Mesothelial cell of epicardium (in vitro differentiated cells): ENCODE measurements at places on chromosomes 2 and 18.
A peak's percentile ranks its signal among the peaks of the same experiment; 100 is the strongest.

DNA sequence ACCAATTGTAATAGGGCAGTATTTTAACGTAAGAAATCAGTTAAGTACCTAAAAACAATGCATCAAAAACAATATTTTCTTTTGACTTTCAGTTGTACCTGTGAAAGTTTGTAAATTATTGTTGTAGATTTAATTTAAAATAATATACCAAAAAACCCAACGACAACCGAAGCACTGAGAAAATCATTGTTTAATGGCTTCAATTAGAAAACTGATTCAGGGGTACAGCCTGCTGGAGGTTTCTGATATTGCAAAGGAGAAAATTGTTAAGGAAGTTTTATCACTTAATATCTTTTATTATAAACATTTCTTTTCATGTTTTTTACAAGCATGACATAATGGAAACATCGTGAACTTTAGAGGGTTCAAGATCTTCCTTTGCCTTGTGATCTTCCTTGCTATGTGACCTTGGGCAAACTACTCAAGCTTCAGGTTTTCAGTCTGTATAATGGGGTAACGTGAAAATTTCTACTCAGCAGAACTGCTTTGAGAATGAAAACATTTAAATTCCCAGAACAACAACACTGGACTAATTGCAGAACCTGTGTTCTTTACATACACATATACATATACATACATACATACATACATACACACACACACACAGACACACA, 76.3 kb upstream of the GLS start:
- DNase-seq, result no peak

DNA sequence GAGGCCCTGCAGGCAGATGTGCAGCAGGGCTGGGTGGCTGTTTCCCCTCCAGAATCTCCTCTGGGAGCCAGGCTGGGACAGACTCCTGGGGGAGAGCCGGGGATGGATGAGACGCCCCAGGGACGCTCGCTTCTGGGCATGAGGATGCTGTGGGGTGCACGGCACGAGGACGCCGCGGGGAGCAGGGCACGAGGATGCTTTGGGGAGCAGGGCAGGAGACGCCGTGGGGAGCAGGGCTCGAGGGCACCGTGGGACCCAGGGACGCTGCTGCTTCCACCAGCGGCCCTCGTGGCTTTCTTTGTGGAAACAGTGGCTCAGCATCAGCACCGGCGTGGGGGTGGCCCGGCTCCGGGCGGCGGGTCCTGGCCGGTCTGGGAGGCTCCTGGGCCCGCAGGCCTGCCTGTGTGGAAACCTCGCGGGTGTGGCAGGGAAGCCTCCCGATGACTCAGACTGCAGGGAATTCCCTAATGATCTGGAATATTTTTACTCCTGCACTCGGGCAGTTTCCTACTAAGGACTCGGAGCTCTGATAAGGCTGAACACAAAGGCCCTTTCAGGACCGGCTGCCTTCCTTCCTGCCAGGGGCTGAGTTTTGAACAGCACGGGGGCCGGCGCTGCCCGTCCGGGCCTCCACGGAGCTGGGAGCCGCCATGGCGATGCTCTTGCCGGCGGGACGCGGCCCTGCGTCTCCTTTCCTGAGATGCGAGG, 62.6 kb downstream of the NFATC1 start:
- no peak for DNase-seq

GRCh38 chr2:69663860-69664259, 20.3 kb upstream of the AAK1 start:
- no peak for DNase-seq

- DNase-seq, result no peak
Measured at GRCh38 chr2:57402755-57403154, 643.9 kb upstream of the VRK2 start.

GRCh38 chr2:208872591-208872990, 466.0 kb downstream of the PTH2R start:
- DNase-seq, result no peak

DNA sequence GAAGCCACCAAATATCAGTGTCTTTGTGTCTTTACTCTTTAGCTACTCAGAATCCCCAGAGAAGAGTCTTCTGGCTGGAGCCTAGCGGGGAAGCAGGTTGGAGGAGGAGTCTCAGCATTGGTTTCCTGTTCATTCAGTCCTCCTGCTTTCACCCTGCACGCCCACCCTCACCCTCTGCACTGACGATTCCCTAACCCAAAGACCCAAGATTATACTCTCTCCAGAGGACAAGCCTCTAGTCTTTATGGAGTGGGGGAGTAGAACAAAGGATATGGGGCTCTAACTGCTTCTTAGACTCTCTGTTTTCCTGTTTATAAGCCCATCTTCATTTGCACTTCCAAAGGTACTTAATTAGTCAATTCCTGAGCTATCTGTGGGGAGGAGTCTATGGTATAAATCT, 338.8 kb downstream of the AGPS start:
- DNase-seq, result no peak

DNA sequence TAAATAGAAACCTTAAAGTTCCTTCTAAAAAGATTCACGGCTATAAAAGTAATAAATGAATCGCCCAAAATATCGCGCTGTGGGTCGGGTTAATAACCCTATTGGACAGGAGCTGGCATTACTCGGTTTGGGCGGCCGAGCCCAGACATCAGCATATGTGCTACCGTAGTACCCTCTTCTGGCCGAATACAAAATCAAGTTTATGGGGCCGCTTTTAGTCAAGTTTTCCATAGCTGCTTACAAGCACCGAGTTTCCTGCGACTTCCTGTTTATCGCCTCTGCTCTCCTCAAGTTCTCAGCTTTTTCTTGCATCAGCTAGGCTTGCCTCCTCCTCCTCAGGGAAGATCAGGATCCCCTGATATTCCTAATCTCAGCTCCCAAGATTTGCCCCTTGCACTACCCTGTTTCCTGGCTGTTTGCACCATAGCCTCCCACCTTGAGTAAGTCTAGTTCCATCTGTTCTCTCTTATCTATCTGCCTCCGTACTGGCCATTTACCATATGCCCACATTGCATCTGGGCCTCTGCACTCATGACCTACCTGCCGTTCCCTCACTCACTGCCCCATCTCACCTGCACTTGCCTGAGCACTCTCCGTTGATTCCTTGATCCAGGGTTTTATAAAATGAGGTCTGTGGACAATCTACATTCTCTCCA, 56.1 kb downstream of the SLC35F5 start:
- DNase-seq, result no peak

- no peak for DNase-seq
Measured at GRCh38 chr2:131031431-131031841, 61.8 kb downstream of the FAM168B start.

DNA sequence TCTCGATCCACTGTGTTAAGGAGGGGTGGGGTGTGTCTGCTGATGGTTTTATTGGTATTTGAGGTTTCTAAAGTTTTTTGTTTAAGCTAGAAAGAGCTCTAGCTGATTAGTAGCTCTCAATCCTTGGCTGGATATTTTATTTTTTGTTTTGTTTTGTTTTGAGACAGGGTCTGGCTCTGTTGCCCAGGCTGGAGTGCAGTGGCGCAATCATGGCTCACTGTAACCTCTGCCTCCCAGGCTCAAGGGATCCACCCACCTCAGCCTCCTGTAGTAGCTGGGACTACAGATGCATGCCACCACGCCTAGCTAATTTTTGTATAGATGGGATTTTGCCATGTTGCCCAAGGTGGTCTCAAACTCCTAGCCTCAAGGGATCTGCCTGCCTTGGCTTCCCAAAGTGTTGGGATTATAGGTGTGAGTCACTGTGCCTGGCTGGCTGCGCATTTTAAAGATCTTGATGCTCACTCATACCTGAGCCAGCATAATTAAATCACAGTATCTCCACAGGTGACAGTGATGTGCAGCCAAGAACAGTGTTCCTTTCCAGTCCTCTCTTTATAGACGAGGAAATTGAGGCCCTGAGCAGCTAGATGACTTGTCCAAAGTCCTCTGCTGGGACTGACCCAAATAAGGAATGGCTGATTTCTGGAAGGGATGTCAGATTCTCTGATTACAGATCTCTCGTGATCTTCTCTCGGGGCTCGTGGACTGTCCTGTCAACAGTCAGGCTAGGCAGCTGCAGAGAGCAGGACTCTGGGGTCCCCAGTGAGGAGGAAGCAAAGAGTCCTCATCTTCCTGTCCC, 44.5 kb downstream of the SPTBN1 start:
- no peak for DNase-seq

- DNase-seq, result no peak
Measured at GRCh38 chr18:8496186-8496585, 113.1 kb upstream of the RAB12 start.

GRCh38 chr18:6382963-6383362, 31.7 kb downstream of the L3MBTL4 start:
- DNase-seq, result no peak

GRCh38 chr2:137942037-137942832, 22.0 kb upstream of the HNMT start:
- no peak for DNase-seq

DNA sequence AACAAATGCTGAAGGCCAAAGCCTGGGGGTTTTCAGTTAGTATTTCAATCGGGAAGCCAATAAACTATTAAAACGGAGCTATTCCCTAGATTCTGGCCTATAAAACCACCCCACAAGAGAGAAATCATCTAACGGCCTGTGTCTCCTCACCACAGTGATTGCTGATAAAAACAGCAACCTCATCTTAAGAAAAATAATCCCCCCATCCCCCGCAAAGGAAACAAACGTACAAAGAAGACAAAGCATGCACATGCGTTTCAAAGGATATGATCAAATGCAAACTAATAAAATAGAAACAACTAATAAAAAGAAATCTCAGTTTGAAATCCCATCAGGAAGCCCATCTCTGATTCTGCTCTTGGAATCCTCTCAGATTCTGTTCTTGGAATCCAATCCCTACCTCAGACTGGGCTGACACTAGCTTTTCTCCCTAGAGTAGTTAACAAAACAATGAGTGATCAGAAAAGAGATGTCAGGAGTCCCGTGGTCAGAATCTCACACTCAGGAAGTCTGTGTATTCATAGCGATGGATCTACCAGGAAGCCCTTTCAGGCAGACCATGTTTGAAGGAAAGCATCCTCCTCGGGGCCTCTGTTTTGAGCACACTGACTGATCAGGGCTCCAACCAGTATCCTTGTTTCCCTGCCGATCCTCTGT, 150.7 kb downstream of the THADA start:
- no peak for DNase-seq

- no peak for DNase-seq
Measured at GRCh38 chr2:126810001-126810400, 88.7 kb upstream of the TEX51 start.

- DNase-seq, result no peak
Measured at GRCh38 chr18:26653943-26654615, 105.7 kb upstream of the KCTD1 start.

DNA sequence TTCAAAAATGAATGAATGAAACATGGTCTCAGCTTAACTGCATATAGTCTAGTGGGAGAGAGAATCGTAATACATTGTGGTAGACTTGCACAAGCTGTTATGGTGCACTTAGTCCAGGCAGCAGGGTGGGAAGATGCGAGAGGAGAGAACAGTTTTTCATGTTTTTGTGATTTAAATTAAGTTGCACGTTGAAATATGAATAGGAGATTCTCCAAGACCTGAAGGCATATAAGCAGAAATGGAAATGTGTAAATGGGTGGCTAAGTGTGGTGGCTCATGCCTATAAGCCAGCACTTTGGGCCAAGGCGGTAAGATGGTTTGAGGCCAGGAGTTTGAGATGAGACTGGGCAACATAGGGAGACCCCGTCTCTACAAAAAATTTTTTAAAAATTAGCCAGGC, 60.5 kb downstream of the TMEM185B start:
- no peak for DNase-seq

- peak; percentile 42 for DNase-seq
Measured at GRCh38 chr2:176001281-176001915, 669 bp downstream of the LNPK start.

DNA sequence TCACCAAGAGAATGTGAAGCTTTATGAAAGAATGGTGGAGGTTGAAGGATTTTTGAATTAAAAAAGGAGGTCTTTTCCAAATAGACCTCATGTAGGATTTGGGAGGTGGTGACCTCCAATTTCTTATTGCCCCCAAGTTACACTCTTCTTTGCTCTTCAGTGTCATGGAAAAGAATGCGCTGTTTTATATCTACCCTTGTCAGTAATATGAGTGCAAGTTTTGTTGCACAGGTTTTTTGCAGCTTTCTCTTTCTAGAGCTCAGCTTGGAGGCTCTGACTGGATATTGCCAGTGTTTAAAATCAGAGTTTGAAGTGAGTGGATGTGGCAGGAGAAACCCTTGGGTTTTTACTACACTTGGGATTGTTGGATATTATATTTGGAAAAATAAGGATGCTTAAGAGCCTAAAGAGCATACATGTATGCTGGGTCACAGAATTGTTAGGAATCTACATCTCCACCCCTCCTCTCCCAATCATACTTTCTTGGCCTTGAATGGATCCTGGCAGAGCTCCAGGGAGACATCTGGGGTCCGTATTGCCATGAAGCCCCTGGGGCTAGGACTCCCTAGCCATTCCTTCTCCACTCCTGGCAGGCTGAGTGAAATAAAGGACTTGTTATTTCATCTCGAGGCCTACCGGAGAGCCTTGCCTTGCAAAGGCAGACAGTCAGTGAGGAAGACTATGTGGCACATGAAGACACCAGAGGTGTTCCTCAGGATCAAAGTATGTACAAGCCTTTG, 43.8 kb downstream of the APOB start:
- no peak for DNase-seq

DNA sequence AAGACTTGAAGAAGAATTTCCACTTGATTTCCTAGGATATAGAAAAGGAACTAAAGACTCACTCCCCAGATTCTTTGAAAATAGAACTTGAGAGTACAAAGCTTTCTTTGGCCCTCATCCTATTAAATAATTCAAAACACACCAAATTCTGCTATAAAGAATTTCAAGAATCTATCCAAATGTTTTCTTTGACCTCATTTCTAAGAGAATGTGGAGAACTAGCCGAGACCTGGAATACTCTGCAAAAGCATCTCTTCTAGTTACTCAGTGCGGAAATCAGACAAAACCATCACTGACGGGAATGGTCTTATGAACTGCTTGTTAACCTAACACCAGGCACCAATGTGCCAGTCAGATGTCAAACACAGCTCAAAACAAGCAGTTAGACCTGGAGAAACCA, 44.2 kb upstream of the ARL5A start:
- no peak for DNase-seq

DNA sequence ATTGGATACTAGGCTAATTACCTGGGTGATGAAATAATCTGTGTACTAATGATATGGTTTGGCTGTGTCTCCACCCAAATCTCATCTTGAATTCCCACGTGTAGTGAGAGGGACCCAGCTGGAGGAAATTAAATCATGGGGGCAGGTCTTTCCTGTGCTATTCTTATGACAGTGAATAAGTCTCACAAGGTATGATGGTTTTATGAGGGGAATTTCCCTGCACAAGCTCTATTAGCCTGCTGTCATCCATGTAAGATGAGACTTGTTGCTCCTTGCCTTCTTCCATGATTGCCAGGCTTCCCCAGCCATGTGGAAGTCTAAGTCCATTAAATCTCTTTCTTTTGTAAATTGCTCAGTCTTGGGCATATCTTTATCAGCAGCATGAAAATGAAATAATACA, 394.1 kb upstream of the SYT4 start:
- DNase-seq, result no peak
